ENCODE measurements at places on chromosomes 12 and 14.

DNA sequence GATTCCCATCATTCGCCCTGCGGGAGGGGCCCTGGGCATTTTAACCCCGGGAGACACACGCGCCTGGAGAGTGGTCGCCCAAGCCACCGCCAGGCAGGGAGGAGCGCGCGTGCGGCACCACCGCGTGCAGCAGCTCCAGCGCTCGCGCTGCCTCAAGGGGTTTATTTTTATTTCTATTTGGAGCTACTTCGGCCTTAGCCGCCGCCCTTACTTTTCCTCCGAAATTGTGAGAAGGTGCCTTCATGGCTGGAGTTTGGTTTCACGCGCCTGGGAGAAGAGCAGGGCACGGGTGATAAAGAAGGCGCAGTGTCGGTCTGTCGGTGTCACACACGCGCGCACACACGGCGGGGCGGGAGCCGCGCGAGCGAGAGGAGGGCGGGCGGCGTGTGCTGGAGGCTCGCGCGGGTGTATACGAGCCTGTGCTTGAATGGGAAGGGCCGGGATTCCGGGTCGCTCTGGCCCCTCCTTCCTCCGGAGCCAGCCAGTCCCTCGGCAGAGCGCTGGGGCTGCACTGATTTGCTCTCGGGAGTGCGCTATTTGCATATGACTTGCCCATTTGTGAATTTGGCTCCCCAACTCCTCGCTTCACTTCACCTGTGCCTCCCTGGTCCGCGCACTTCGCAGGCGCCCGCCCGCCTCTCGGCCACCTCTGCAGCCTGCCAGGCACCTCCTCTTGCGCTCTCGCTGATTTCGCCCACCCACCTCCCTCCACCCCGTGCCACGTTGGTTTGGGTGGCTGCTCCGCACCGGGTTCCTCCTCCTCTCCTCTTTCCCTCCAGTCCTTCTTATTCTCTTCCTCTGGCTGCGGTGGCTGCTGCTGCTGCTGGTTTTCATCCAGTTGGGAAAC, 932.3 kb downstream of the DIO2 start:
- DNase-seq, result no peak

- peak; percentile 89 for DNase-seq
Observed at GRCh38 chr12:6961278-6961694, 9.2 kb downstream of the PHB2 start.

DNA sequence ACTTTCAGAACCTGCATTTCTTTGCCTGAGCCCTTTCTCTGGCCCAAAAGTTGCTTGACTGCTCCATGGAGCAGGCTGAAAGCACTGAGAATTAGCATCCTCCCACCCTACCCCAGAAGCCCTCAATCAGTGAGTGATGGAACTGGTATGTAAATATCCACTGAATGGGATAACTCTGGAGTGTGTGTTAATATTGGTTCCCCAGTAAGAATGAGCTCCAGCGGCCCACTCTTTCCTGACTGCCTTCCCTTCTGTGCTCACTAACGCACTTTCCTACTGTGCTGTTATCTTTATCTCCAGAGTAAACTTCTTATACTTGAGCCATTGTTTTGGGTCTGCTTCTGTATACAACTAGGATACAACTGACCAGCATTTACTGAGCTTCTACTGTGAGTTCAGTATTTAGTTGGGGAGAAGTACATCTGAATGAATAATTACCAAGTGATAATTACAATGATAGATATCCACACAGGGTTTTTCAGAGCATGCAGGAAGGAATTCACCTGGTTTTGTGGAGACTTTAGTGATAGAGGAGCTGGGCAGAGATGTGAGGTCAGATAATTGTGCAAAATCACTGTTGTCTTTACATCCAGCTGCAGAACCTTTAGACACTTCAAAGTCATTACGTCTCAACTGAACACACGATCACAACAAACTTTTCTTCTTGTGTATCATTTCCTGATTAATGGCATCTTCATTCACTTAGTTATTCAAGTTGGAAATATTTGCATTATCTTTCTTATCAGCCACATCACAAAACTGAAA, 149.2 kb upstream of the BTG1 start:
- DNase-seq, result no peak

- DNase-seq, result no peak
Observed at GRCh38 chr14:66850258-66850888, 338.9 kb upstream of the GARIN2 start.

GRCh38 chr14:64705381-64706118, 1.3 kb downstream of the PLEKHG3 start:
- no peak for DNase-seq

Data from effector memory CD4-positive, alpha-beta T cell (primary cell).